ENCODE measurements at places on chromosomes 4 and X.

DNA sequence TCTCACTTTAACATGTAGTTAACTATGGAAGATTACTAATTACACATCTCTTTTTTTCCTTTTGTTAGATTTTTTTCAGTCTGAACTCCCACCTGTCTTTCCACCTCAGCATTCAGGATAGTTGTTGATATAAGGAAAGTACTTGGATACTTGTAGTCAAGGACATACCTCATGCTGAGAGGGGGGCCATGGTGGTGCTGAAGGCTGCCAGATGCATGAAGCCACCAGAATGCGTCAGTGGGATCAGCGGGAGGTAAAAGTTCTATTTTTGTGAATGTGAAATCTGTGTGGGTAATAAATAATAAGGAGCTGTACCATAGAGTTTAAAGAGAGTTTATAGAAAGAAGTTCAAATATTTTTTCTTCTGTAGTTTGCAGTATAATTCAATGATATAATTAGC is 13.1 kb upstream of the NDST4 start:
- peak; percentile 49 for DNase-seq

DNA sequence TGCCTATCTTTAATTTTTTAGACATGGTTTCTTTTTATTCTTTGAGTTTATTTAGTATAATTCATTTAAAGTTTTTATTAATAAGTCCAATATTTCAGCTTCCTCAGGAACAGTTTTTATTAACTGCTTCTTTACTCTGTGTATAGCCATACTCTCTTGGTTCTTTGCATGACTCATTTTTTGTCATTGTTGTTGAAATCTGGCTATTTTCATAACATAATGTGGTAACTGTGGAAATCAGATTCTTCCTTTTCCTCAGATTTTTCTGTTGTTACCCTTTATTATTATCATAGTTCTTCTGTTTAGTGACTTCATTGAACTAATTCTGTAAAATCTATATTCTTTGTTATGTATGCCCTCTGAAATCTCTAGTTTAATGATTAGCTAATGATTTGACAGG is 124.9 kb upstream of the CYSLTR1 start:
- DNase-seq = no peak

- DNase-seq = no peak
These were observed 28.4 kb upstream of the MAOA start for GRCh38 chrX:43627669-43628068.

GRCh38 chrX:70087857-70088630 is 25.8 kb downstream of the OTUD6A start:
- peak; percentile 59 for DNase-seq

DNA sequence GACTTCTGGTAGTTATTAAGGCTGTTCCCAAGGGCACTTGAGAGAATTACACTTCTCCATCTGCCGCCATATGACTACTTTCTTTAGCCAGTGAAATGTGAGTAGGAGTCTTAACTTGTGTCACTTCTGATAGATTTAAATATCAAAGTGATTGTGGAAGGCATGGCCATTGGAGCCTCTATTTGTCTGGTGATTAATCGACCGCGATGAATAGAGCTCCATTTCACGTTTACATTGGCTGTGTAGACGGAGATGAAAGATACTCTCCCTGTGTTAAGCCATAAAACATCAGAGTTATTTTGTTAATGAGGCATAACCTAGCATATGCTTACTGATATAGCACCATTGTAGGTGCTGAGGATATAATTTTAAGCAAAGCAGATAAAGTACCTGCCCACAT is 852.4 kb downstream of the CCSER1 start:
- DNase-seq = no peak

- DNase-seq = no peak
These were observed 33.3 kb upstream of the PRDX4 start for GRCh38 chrX:23633834-23634580.

- DNase-seq = peak; percentile 45
These were observed 125.9 kb downstream of the FRYL start for GRCh38 chr4:48654015-48654664.

DNA sequence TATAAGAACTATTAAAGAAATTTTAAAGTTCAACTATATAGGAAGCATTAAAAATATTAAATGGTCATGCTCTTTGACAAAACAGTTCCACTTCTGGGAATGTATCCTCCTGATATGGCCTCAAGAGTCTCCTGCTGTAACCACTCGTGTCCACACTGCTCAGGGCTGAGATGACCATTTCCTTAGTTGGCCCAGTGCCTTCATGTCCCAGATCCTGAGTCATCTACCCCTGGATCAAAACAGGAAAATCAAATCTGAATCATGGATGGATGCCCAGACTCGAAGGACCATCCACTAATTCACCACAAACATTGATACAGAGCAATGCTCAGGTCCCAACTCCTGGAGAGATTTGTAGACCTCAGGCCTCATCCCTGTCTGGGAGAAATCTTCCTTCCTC is 44.7 kb downstream of the GPRASP3 start:
- peak; percentile 59 for DNase-seq

All from fibroblast of skin of abdomen (primary cell).